ENCODE measurements at places on chromosomes 16 and 17.

GRCh38 chr17:3667366-3668278 is 756 bp downstream of the TAX1BP3 start:
- DNase-seq: no peak

DNA sequence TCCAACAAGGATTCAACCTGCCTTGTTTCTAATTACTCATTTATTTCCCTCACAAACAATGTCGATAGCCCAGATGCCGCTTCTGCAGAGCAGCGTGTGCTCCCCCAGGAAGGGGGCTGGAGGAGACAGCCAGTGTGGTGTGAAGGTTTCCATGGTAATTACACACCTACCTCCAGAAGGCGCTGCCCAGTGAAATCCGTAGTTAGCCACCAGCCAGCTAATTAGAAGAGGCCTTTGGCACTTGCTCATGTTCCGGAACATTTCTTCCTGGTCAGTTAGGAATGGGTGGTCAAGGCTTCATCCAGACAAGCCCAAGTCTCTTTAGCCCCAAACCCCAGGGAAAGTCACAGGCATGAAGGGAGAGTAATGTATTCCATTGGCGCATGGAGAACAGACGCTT is 342.5 kb upstream of the C16orf82 start:
- no peak for DNase-seq

DNA sequence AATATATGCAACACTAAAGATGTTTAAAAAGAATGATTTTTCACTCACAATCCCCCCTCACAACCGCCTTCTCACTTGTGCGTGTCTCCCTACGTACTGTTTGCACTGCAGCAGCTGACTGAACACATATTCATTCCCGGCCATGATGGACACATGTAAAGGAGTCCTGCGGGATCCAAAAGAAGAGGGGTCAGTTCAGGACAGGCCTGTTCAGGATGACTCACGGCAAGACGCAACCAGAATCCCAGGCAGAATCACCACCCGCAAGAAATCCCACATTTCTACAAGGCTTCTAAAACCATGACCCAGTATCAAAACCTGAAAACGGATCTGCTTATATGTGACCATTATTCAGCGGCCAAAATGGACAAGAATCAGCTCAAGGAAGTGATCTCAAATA is 52.3 kb downstream of the CYB5D2 start:
- DNase-seq: no peak

- no peak for DNase-seq
Observed at GRCh38 chr17:17684906-17685774, 3.9 kb downstream of the RAI1 start.

- no peak for DNase-seq
Observed at GRCh38 chr17:74758848-74759168, 10.4 kb downstream of the NHERF1 start.

- DNase-seq: no peak
Observed at GRCh38 chr16:27448532-27449433, 46.8 kb downstream of the IL21R start.

DNA sequence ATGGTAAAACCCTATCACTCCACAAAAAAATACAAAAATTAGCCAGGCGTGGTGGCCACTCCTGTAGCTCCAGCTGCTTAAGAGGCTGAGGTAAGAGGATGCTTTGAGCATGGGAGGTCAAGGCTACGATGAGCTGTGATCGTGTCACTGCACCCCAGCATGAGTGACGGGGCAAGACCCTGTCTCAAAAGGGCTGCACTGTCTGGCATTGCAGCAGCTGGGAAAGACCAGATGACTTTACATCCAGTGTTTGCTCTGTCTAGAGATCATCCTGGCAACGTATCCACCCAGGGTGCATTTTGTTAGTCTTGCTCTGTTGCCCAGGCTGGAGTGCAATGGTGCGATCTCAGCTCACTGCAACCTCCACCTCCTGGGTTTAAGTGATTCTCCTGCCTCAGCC is 52.0 kb downstream of the MRM3 start:
- DNase-seq: no peak

GRCh38 chr16:67528222-67528869 is at the start of gene RIPOR1:
TSS of gene RIPOR1 (plus strand) at chr16:67528829. CDS start at chr16:67538447, 9,618 bp downstream.
- no peak for DNase-seq

DNA sequence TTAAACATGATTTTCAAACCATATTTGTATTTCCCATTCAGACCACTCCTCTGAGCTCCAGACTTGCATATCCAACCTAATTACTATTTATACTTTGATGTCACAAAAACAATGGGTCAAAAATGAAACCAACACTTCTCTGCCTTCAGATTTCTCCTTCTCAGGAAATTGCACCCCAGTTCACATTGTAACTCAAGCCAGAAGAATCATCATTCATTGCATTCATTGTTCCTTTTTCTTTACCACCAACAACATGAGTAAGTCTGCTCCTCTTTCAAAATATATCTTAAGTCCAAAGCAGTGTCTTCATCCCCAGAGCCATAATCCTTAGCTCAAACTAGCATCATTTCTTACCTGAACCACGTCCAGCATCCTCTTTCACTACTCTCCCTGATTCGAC is 2.6 kb upstream of the AKAP1 start:
- no peak for DNase-seq

GRCh38 chr16:51337662-51338061 is 186.6 kb upstream of the SALL1 start:
- no peak for DNase-seq

DNA sequence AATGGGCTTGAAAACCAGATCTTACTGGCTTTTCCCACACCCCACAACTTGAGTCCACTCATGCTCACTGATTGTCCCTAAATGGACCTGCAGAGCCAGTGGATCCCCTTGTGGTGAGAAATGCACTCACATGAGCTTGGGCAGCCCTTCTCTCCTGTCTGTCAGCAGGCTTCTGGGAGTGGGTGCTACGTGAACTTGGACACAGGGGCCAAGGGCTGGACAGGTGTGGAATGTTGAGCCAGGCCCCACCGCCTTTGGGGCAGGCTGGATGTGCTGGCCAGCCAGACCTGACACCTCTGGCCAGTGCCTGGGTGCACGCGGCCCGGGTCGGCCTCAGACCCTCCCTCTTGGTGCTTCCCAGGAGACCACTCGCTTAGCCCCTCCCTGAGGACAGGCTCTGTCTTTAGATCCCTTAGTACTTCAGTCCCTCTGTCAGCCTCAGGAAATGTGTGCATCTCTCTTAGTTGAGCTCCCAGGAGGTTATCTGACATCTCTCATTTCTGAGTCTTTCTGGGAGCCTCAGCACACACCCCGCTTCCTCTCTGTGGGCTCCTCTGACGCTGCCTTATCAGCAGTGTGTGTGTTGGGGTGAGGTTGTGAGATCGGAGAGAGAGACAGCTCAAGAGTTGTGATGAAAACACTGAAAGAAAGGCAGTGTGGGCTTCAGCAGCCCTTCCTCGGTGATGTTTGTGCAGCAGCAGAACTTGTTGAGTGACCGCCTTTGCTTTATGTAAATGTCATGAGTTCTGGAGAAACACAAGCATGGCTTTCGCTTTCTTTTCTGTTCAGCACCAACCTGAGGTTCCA is 117.0 kb downstream of the RAB11FIP4 start:
- no peak for DNase-seq

DNA sequence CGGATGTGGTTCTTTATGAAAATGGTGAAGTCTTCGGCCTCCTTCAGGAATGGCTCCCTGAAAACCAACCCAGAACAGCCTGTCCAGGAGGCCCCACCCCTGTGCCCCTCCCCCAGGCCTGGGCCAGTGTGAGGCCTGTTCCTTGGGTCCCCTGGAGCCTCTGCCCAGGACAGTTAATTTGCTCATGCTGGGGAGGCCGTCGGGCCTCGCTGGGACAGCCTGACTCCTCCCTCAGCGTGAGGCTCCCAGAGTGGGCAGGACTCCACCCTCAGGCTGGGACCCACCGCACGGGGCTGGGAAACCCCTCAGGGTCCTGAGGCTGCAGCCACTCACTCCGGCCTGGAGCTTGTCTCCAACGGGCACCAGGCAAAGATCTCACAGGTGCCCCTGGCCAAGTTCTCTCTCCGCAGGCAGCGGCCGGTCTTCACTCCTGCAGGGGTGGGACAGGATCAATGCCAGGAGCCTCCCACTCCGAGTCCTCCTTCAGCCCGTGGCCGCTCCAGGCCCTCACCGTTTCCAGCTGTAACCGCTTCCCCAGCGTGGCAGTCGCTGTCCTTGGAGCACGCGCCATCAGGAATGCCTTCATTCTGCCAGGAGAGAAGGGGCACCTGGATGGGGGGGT is 5.8 kb downstream of the P2RX5 start:
- DNase-seq: no peak

DNA sequence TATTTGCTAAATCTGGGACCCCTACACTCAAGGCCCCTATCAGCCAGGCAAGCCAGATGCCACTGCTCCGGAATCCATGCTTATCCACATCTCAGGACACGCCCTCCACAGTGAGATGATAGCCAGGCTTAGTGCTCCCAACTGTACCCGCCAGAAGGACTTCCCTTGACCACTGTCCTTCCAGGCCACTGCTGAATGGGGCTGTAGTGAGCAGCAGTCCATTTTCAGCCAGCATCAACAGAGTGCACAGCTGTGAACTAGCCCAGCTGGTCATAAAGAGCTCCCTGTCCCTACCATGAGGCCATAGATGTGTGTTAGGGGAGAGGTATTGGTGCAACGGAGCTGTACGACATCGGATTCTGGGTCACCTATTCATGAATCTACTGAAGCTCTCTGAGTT is 13.0 kb upstream of the MED9 start:
- DNase-seq: no peak

DNA sequence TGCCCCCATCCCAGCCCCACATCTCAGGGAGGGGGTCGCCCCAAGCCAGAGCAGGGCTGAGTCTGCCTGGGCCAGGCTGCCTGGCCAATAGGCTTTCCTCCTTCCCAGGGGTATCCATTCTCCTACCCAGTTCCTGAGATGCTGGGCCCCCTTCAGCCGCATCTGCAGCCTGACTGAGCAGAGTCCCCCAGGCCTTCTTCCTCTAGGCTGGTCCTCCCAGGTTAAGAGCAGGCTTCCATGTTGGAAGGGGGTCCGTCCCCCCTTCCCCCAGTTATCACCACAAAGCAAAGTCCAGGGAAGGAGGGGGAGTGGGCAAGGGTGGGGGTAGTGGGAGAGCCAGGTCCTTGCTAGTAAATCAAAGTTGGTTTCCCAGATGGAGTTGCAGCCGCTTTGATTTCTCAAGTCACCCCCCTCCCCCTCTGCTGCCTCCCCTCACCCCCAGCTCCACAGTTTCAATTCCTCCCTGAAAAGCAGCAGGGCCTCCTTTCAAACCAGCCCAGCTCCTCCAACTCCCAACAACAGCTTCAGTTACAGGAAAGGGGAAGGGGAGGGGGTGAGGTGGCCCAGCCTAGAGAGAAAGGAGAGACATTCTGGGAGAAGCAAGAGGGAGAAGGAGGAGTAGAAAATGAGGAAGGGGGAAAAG is 9.5 kb upstream of the FZD2 start:
- DNase-seq: no peak

DNA sequence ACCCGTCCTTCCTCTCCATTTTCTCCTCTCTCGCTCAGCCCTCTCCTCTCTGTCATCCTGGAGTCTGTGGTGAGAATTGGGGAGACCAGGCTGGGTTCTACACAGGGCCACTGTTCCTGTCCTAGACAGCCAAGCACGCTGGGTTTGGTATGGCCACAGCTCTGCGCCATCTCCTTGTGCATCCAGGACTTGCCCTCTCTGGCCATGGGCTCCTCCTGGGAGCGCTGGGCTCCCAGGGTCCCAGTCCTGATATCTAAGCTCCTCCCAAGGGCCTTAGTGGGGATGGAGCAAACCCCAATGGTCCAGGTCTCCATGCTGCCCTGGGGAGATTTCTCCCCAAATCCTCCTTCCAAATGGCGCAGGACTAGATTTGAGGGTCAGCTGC is 27.2 kb upstream of the ITGA3 start:
- DNase-seq: no peak

DNA sequence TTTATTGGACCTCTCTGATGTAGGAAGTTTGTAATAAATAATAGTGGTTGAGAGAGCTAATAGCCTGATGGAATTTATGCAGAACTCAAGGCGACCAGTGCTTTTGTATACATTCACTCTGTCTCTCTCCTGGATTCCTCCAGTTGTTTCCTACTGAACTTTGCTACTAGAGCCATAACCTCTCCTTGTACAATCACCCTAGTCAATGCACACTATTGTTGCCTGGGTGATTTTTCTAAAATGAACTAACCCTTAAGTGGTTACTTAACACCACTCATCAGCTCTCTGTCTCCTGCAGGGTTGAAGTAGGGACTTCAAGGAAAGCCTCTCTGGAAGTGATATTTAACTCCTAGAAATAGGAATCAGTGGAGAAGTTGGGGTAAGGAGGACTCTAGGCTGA is 9.7 kb downstream of the PHKB start:
- no peak for DNase-seq

GRCh38 chr17:31858642-31859486 is at the start of gene COPRS:
TSS of gene COPRS (minus strand) at chr17:31859244. CDS start at chr17:31859199, 45 bp downstream.
- DNase-seq: peak; percentile 41

GRCh38 chr17:44152875-44153274 is 11.1 kb downstream of the HROB start:
- no peak for DNase-seq

DNA sequence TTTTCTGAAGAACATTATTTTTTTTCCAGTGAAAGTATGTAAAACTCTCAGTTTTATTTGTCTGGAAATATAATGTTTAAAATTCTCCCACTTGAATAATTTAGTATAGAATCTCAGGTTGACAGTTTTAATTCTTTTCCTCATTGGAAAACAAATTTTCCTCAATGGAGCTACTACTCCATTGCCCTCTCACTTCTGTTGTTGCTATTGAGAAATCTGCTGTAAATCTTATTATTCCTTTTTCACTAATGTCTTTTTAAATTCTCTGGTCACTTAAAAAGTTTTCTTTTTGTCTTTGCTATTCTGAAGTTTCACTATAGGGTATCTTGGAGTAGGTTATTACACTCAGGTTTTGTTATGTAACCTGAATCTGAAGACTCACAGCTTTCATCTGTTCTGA is 216.1 kb upstream of the PMFBP1 start:
- DNase-seq: no peak

DNA sequence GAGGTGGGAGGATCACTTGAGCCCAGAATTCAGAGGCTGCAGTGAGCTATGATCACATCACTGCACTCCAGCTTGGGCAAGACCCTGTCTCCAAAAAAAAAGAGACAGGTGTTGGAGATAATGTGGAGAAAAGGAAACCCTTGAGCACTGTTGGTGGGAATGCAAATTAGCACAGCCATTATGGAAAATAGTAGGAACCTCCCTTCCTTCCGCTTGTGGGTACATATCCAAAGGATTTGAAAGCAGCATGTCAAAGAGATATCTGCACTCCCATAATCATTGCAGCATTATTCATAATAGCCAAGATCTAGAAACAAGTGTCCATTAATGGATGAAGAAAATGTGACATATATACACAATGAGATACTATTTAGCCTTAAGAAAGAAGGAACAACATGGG is 9.7 kb upstream of the ADCY7 start:
- DNase-seq: no peak

GRCh38 chr17:64653325-64653984 is 8.7 kb downstream of the SMURF2 start:
- no peak for DNase-seq

GRCh38 chr17:19318611-19319010 is 43.9 kb downstream of the B9D1 start:
- DNase-seq: no peak
